Effector CD4-positive, alpha-beta T cell (primary cell): ENCODE measurements at places on chromosomes 2 and 18.

DNA sequence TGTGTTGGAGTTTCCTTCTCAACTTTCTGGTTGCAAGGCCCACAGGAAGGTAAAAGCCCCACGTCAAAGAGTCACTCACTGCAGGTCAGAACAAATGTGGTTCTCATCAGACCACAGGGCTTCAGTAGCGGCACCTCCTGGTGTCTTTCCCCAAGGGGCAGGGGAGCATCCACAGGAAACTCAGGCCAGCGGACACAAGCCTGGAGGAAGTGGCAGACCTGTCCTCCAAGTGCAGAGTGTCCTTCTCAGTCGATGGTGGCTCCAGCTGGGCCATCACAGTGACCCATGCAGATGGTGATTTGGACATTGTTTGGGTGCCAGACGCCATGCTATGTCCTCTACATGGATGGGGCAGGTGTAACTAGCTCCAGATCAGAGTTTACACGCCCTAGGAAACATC lies 84.9 kb downstream of the ACKR3 start:
- DNase-seq, result no peak

DNA sequence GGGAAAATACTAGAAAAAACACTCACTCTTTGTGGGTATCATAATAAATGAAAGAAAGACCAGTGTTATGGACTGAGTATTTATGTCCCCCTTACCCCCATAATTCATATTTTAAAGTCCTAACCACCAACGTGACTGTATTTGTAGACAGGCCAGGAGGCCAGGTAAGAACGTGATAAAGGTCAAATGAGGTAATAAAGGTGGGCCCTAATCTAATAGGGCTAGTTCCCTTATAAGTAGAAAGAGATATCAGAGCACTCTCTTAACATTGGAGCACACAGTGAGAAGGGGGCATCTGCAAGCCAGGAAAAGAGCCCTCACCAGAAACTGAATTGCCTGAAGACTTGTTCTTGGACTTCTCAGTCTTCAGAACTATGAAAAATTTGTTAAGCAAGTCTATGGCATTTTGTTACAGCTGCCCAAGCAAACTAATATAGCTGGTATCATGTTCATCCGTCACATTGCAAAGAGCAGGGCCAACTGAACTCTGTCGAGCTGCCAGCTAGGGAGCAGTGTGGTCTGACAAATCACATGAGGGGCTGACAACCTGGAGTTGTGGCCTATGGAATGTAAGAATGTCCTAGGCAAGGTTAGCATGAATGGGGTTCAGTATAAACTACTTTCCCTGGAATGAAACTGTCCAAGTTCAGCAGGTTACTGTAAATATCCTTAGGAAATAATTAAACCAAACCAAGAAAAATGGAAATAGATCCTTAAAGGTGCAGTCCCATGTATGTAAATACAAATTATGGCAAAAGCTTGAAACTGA lies 280.9 kb downstream of the ZNF385B start:
- DNase-seq, result no peak

GRCh38 chr2:234981197-234982095 lies 29.6 kb downstream of the SH3BP4 start:
- DNase-seq, result no peak

DNA sequence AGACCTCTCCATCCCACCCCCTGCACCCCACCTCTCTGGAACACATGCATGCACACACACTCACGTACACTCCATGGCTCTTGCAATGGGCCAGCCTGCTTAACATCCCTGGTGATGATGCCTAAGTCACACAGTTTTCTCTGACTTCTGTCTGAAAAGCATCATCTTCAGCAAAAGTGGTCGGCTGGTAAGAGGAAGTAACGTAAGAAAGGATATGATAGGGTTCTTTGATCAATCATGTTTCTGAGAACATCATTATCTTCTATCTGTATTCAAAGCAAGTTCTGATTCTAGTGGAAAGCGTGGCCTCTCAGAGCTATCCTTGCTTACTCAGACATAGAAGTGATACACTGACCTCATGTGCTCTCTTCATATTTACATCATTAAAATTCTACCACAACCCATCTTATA lies 11.4 kb upstream of the NDUFV2 start:
- peak; percentile 29 for DNase-seq

- DNase-seq, result no peak
Observed at GRCh38 chr2:25606892-25607291, 66.5 kb downstream of the DTNB start.

GRCh38 chr2:188089901-188090300 lies 201.8 kb upstream of the GULP1 start:
- DNase-seq, result no peak

DNA sequence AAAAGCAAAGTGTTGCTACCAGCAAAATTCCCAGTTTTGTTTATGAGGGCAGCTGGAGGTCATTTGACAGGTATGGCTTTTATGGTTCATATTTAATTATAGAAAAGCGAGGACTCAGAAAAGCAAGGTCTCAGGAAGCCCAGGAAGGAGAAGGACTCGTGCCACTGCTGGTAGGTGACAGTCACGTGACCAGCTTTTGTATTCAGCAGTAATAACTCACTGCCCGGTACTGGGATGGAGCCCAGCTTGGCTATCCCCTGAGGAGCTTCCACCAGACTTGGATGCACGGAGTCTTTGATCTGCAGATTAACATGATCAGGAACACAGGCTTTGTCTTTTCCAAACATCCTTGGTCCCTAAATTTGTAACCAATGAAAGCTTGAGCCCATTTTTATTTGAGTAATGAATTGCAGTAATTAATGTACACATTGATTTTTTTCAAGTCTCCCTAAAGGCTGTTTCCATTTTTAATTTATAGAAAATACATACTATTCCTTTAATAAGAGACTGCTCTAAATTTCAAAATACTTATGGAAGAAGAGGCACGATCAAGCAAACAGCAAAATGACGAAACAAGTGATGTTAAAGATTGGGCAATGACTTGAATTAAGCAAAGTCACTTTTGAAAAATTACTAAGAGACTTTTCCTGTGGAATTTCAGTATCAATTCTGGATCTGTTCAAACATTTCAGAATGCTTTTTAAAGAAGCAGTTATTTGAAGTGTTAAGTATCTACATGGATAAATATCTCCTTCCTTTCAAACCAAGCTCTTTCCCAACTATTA lies 251.7 kb upstream of the HNRNPA3 start:
- DNase-seq, result no peak

DNA sequence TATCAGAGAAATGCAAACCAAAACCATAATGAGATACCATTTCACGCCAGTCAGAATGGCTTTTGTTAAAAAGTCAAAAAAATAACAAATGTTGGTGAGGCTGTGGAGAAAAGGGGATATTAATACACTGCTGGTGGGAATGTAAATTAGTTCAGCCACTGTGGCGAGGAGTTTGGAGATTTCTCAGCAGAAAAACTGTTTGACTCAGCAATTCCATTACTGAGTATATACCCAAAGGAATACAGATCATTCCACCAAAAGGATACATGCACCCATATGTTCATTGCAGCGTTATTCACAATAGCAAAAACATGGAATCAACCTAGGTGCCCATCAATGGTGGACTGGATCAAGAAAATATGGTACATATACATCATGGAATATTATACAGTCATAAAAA lies 54.5 kb upstream of the WDR75 start:
- DNase-seq, result no peak

DNA sequence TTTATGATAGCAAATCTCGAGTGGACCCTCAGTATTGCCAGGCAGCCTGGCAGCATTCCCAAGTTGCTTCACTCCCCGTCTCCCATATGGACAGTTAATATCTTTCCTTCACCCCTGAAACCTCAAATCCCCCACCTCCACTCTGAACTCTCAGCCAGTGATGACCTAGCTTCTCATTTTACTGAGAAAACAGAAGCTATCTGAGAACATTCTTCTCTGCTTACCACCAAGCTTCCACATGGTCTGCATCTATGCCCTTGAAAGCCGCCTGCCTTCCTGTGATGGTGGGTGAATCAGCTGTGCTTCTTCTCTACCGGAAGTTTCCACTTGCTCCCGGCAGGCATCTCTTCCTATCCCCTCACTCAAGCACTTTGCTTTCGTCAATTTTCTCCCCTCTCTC lies 529.2 kb downstream of the EPHA4 start:
- DNase-seq, result no peak

GRCh38 chr2:212926940-212927339 lies 224.5 kb downstream of the IKZF2 start:
- no peak for DNase-seq
